Stimulated activated CD8-positive, alpha-beta memory T cell treated with anti-CD3 and anti-CD28 coated beads, Interleukin-2, amount 100 ng/mL, for 48 hours (primary cell): ENCODE measurements at places on chromosomes 2 and 18.
A peak's percentile ranks its signal among the peaks of the same experiment; 100 is the strongest.

GRCh38 chr2:36356298-36356989, 866 bp downstream of the CRIM1 start:
- peak; percentile 28 for DNase-seq

- no peak for DNase-seq
Observed at GRCh38 chr2:223526106-223526505, 76.1 kb downstream of the SCG2 start.

DNA sequence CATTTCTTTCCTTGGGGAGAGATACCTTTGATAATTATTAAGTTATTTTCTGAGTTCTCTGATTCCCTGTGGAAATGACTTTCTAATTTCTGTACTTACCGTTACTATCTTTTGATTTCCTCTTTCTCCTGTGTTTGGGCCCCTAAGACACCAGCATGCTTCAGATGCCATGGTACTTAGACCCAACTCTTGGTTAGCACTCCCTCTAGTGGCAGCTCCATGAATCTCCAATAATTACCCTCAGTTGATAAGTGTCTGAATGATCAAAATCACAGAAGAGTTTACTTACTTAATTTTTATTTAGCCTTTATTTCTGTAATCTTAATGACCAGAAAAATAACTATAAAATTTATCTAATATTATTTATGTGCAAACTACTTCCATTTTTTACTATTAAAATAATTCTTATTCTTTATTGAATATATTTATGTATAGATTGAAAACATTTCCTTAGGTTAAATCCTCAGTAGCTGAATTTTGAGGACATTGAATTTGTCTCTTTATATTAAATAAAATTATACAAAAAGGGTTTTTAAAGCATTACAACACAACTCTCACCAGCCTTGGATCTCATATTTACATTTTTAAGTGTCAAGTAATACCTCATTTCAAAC, 300.4 kb downstream of the KCNS3 start:
- no peak for DNase-seq

GRCh38 chr2:229562472-229563127, 151.8 kb downstream of the DNER start:
- no peak for DNase-seq

GRCh38 chr2:72051971-72052505, 95.6 kb downstream of the CYP26B1 start:
- DNase-seq, result no peak

DNA sequence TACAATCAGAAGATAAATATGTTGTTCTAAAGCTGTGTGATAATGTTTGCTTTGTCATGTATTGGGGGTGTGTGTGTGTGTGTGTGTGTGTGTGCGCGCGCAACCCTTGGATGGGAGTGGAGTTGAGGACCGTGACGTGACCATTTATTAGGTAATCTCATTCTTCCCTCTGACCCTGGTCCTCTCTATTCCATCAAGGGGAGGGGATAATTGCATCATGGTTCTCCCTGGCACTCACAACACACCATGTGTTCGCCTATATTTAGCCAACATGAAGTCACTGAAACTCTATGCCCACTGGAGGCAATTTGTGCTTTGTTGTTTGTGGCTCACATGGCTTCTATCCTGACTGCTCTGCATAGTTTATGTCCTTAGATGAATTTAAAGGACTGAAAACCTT, 79.8 kb upstream of the LRPPRC start:
- DNase-seq, result no peak

- DNase-seq, result no peak
Observed at GRCh38 chr2:130375291-130376266, 19.7 kb downstream of the PTPN18 start.
